ENCODE measurements at places on chromosomes 7 and 10.

DNA sequence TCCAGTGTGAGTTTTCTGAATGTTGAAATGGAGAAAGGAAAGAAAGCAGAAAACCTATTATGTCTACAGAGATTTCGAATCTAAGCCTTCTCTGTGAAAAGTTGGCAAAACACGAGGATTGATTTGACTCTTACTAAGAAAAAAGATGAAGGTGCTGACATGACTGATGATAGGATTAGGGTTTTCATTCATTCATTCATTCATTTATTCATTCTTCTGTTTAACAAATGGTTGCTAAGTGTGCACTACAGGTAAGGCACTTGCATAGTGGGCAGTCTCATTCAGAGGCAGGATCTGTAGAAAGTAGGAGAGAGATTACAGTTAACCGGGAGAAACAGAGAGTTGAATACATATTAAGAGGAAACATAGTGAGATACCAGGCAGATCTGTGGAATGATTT, 137.1 kb downstream of the ZNF365 start:
- DNase-seq = no peak

DNA sequence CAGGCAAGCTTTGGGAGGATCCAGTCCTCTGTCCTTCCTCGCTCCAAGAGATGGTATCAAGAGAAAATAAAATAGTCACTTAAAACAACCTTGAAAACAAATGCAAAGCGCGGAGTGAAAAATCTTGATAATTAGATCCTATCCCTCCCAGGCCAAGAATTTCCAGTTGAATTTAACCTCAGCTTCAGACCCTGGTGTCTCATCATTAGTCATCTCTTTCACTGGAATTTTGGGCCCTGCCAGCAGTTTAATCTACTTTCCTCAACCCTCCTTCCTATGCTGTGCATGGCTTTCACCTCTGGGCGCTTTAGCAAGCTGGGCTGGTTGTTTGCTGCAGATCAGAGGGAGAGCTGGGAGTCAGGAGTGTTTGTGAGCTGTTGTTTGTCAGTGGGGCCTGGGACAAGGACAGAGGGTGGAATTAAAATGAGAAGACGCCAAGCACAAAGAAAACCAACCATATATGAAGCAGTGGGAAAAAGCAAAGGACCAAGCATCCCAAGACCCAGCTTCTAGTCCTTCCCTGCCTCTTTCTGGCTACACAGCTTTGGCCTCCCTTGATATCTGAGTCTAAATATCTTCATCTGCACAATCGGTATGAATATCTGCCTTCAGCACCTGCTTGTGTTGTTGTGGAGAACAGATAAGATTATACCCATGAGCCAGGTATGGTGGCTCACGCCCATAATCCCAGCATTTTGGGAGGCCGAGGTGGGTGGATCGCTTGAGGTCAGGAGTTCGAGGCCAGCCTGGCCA, 13.5 kb downstream of the MYOF start:
- DNase-seq = no peak

DNA sequence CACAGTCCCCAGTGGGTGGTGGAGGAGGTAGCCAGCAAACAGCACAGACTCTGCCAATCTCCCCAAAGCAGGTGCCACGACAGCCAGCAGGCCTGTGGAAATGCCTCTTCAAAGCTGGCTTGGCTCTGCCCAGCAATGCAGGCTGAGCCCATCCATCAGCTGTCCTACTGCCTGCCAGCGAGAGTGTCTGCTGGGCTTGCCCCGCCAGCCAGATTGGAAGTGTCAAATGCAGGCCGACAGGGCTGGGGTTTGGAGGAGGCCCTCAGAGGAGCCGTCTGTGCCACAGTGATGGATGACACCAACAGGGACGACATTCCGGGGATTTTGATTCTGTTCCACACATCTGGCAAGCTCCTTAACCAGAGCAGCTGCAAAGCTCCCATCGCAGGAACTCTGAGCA, 16.7 kb downstream of the HABP2 start:
- no peak for DNase-seq

DNA sequence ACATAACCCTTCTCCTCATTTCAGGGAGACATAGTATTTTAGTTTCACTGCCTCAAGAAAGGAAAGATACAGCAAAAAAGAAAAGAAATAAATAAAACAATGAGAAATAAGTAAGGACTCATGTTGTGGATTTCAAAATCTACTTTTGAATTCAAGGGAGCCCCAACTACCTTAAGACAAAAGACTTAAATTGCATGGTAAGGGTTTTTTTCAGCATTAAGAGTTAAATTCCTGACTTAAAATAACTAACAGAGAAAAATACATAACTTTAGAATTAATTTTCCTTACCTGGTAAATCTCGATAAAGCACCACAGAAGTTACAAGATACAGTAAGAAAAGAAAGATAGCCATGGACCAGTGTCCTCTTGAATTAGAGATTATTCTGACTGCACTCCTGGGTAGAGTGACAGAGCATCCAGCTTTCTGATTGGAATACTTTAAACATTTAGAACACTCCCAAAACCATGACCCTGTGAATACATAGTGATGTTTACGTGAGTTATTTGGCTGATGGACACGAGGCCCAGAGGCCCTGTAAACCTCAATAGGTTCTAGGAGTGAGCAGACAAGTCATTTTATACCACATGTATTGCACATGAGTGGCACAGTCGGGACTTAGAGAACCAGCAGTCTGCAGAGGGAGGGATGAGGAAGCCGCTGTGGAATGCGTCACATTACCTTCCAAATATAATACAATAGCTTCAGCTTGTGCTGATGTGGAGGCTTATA, 292.5 kb upstream of the SEMA3C start:
- DNase-seq = no peak

- DNase-seq = peak; percentile 46
Observed at GRCh38 chr7:82044497-82045080, 274.7 kb upstream of the HGF start.

DNA sequence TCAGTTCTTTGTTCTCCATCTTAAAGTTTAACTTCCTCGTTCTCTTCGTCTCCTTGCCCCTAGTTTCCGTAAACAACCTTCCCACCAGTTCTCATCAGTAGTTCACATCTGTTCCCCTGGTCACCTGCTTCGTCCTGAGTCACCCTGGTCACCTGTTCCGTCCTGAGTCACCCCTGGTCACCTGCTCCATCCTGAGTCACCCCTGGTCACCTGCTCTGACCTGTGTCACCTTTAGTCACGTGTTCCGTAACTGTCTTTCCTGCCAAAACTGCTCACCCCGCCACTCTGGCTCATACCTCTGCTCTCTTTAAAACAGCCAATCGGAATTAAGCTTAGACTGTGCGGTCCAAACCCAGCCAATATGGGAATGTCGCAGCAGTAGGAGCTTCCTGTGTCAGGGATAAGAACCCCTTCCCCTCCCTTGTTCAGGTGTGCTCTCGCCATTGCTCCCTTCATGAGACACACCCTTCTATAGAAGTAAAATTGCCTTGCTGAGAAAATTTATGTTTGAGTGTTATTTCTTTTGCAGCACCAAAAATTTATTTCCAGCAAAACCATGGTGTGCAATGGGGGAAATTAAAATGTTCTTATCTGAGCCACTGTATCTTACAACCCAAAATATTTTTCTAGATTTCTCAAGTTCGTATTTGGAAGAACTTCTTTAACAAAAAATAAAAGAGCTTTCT, 112.2 kb downstream of the VIM start:
- DNase-seq = no peak

- no peak for DNase-seq
Observed at GRCh38 chr7:100398239-100398638, 25.0 kb downstream of the PILRA start.

DNA sequence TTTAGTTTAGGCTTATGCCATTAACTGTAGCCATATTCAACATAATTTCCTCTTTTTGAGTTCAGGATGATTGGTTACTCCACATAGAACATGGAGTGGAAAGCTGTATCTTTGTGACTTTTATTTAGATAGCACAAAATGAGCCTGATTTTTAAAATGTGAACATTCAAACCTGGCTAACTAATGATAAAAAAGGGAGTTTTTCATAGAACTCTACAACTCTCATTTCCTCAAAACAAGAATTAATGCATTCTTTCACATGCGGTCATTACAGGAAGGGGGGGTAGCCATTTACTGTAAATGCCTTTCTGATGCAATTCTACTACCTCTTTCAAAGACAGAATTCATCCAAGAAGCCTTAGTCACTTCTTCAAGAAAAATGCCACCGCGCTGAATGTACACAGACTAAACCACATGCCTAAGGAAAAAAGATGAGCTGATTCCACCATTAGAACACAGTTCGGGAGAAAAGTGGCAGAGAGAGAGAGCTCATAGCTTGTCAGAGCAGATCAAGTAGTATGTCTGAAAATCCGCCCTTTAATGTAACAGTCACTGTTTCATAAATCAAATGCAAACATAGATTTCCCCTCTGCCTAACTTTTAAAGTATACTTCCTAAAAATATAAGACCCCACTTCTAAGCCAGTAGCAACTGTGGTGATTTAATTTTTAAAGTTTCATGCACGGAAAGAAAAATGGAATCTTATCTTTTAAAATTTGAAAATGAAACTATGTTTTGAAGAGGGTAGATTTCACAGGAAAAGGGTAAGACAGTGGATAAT, 226.4 kb upstream of the KLF14 start:
- DNase-seq = peak; percentile 81

DNA sequence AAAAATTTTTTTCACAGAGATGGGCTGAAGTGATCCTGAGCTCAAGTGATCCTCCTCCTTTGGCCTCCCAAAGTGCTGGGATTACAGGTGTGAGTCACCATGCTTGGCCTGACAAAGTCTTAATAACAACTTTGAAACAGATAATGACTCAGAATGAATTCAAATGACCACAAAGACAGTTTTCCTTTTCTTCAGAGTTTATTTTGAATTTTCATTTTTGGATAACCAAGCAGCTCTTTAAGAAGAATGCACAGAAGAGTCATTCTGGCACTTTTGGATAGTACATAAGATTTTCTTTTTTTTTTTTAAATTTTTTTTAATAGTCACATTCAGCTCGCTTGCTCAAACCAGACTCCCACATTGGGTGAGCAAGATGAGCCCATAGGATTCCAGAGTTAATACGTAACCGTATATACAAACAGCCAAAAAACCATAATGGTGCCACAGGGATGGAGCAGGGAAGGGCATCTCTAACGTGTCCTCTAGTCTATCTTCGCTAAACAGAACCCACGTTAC, 43.0 kb upstream of the NMT2 start:
- DNase-seq = peak; percentile 19

- DNase-seq = no peak
Observed at GRCh38 chr10:75234683-75235374, 928 bp downstream of the COMTD1 start.

- DNase-seq = no peak
Observed at GRCh38 chr10:103616705-103617601, 123.4 kb downstream of the NEURL1 start.

GRCh38 chr7:1058311-1058710, 14.0 kb downstream of the GPR146 start:
- no peak for DNase-seq

DNA sequence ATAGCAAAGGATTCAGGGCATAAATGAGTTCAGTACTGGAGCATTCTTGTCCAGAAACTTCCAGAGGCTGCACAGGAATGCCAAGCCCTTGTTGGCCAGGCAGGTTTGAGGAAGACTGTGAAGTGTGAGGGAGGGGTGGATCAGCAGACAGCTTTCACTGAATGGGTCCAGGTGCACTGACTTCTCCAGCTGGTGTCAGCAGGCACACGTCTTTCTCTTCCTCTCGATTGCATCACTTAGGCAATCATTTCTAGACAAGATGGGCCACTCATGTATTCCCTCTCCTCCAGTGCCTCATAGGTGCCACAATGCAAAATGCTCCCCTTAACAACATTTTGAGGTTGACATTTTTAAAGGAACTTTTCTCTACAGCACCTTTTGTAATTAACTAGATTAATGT, 15.6 kb upstream of the PLEKHS1 start:
- peak; percentile 24 for DNase-seq

DNA sequence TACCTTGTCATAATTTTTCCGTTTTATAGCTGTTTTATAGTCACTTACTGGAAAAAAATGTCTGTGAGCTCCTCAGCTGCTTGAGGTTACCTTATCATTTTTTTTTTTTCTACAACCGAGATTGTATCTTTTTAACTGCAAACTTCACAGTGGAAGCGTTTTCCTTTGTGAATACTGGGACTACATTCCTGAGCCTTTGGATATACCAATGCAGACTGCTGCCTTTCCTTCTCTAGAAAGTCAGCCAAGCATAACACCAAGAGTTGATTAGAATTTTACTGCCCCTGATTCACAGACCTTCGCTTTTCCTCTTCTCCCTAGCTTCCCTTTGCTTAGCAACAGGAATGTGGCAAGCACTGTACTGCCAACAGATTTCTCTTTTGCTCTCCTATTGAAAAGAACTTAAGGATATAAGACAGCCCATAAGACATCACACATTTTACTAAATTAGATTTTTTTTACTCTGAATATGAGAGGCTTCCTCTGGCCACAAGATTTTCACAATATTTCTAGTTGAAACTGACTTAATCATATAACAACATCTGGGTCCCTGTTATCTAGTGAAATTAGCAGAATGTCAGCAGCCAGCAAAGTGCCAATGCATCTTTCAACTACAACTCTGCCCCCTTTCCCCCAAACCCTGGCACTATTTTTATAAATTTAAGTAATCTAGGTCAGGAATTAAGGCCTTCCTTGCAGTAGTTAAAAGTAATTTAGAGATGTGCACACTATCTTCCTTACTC, 170.6 kb downstream of the PRKG1 start:
- no peak for DNase-seq

GRCh38 chr10:13699216-13699615, 112.5 kb downstream of the PRPF18 start:
- DNase-seq = no peak

- no peak for DNase-seq
Observed at GRCh38 chr7:116159711-116160110, 50.6 kb upstream of the TES start.

DNA sequence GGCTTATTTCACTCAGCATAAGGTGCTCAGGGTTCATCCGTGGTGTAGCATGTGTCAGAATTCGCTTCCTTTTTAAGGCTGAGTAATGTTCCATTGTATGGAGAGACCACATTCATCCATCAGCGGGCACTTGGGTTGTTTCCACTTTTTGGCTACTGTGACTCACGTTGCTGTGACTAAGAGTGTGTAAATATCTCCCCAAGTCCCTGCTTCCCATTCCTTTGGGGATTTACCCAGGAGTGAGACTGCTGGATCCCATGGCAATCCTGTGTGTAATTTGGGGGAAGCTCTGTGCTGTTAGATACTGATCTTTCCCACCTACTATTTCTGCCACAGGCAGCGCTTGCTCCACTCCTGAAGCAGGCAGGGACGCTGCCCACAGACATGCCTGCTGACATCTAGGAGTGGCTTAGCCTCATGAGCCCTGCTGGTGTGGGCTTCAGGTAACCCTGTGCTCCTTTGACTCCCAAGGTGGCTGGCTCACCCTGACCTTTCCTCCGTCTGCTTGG, 346.0 kb downstream of the FRMD4A start:
- no peak for DNase-seq
